ENCODE measurements at places on chromosomes 1 and 21.

- DNase-seq = no peak
Observed at GRCh38 chr1:109762039-109762585, 1.6 kb downstream of the EPS8L3 start.

- no peak for DNase-seq
Observed at GRCh38 chr21:25133939-25134338, 473.3 kb downstream of the MRPL39 start.

DNA sequence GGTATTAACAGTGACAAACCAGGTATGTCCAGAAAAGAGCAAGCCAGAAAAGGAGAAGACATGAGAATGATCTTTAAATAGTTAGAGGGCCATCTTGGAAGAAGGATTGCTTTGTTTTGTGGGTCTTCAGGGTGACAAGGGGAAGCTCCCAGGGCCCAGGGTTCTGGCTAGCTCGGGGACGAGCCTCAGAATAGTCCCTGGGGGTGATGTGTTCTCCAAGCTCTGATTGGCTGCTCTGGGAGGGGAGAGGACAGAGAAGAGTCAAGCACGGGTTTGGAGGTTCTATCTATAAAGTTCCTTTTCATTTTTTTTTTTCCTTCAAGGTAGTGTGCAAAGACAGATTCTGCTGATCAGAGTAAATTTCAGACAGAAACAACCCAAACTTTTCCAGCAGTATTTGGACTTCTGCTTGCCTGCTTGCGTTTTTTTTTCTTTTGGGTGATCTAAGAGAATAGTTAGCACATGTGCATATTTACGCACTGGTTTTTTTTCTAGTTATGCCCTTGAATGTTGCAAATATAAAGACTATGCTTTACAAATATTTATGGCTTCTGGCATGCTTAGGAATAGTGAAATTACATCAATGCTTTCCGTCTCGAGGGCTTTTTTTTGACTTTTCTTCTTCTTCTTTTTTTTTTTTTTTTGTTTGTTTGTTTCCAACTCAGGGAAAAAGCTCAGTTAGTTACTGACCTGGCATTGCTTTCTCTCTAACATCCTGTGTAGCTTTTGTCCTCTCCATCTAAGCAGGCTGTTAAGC is 59.7 kb downstream of the ROR1 start:
- DNase-seq = no peak

GRCh38 chr1:160951443-160952128 is 3.0 kb downstream of the ITLN2 start:
- DNase-seq = peak; percentile 57

DNA sequence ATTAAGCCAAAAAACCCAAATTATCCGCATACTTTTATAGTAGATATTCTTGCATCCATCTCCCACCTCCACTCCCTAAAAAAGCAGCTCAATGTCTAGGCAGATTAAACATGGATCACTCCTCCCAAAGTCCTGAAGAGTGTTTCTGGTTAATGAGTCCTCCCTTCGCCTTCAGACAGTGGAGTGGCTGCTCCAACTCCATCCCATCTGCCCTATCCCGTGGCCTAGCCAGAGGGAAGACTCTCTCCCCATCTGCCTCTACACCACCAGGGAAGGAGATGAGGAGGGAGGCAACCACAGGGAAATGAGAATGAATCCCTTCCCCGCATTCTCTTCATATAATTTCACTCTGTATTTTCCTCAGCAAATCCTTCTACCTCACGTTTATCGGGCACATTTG is 103.8 kb downstream of the SLC45A1 start:
- no peak for DNase-seq

DNA sequence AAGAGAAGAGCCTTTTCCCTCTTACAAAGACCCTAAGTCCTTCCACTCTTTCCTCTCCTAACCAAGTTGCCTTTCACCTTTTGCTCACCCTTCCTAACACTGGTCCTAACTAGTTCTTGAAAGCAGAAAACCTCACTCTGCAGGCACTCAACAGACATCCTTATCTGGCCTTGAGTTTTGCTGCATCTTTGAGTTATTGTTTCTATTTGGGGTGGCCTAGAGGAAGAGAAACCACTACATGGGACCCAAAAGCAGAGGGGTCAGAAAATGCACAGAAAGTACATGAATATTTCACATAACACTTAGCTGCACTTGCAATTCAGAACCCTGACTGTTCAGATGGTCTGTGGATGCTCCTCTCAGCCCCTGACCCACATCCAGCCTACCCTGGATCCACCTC is 178.3 kb upstream of the SYT6 start:
- DNase-seq = no peak

DNA sequence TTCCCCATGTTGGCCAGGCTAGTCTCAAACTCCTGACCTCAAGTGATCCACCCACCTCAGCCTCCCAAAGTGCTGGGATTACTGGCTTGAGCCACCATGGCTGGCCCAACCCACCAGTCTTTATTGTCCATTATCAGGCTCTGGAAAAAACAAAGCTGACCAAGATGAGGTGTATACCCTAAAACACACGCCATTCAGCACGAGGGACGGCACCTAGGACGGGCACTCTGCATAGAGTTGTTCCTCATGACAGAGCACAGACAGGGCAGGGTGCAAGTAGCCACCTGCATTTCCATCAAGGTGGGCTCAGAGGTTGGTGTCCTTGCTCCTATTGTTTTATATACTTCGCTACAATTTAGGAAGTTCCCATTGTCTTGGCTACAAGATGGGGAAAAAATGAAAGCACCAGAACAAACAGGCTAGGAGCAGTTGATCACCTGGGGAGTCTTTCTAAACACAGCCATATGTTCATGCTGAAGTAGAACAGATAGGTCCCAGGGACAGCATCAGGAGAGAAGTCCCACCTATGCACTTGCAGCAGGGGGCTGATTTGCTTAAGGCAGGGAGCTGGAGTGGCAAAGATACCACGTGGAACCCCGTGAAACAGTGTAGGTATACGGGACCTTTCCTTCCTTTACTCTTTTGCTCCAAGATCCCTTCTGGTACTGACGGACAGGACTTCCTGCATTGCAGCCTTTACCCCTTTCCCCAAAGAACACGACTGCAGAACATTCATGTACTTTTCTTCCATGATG is 4.5 kb downstream of the KRTCAP2 start:
- DNase-seq = no peak

DNA sequence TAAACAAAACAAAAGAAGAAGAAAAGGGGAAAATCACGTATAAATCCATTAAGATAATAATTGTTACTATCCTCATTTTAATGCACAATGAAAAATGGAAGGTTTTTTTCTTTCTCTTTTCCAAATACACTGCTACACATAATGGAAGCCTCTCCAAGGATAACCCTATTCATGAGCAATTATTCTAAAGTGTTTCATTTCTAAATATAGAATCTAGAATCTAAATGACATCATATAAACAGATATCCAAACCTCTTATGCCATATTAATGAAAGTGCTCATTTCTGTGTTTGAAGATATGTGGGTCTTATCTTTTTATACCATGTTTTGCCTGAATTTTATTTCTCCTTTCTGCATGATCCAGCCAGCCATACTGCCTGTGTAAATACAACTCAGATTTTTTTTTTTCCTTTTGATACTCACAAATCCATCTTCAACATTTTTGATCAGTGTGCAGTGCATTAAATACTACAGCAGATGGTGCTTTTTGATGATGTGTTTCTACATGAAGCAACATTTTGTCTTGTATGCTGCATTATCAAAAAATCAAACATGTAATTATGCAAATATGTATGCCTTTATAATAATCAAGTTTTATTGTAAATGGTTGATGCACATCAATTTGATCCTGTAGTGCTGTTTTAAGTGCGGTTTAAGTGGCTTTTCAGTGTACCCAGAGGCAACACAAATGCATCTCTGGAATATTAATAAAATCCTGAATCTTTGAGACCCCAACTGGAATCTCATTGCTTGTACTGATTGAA is 625.6 kb upstream of the PTBP2 start:
- DNase-seq = no peak

DNA sequence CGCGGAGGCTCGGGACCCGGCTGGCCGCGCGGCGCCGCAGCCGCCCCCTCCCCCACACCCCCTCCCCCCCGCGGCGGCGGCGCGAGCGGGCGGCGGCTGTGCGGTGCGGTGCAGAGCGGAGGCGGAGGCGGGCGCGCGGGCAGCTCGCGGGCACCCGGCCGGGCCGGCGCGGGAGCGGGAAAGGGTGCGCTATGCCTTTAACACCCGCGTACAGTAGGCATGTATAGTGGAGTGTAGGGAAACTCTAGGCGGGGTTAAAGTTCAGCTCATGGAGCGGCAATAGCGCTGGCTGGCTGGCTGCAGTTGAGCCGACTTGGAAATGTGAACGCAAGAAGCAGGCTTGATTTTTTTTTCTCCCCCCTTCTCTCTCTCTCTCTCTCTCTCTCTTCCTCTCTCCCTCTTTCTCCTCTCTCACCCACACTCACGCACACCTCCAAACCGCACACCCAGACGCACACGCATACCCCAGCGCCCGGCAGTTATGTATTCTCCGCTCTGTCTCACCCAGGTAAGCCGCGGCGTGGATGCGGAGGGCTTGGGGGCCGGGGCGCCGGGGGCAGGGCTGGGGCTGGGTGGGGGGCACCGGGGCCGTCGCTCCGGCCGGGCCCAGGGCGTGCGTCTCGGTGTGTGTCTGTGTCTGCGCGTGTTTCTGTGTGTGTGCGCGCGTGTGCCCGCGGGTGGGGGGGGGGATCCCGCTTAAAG is at the start of gene NFIA:
Gene NFIA, plus strand, starts transcription at position 251 of the 702 bp plus-strand sequence.
- DNase-seq = no peak

- DNase-seq = no peak
Observed at GRCh38 chr1:183577897-183578465, 12.3 kb downstream of the NCF2 start.

GRCh38 chr21:43585924-43586413 is 73.3 kb downstream of the HSF2BP start:
- no peak for DNase-seq

- peak; percentile 2 for DNase-seq
Observed at GRCh38 chr1:94819945-94820746, at the start of gene SLC44A3. Gene SLC44A3 (plus strand): TSS chr1:94820357. CDS start chr1:94820452, 95 bp downstream.

- no peak for DNase-seq
Observed at GRCh38 chr1:157771661-157772425, 5.1 kb downstream of the FCRL2 start.

DNA sequence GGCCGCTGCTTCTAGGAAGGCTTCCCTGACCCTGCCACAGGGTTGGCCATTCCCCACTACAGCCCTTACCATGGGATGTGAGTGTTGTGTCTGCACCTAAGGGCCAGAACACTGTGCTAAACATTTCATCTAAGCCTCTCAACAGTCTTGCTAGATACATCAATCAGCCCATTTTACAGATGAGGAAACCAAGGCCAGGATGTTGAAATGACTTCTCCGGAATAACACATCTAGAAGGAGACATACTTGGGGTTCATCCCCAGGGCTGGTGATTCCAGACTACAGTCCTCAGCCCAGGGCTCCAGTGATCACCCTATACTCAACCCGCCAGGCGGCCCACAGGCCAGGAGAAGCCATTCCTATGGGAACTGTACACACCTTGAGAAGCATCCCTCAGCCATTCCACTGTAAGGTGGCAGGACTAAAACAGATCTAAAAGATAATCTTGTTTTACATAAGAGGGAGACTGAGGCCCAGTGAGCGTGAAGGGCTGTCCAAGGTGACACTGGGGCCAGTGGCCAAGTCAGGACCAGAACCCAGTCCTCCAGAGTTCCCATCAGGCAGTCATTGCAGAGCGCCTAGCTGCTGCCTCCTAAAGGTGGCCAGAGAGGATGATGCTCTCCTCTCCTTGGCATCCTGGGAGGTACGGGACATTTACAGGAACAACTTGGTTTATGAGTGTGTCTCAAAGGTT is 119.5 kb downstream of the GLIS1 start:
- DNase-seq = no peak

DNA sequence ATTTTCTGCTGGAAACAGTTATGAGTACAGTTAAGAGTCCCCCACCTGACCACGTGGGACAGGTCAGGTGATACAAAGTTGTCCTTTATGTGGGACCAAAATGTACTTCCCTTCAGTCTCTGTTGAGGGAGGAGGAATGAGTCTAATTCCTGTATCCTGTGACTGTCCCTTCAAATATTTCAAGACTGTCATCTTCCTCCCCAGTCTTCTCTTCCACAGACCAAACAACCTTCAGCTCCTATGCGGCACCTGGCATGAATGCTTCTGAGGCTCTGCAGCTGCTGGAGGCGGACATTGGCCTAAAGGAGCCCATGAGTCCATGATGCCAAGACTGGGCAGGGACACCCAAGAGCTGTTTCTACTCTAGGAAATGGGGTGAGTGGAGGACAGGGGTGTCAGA is 72.1 kb upstream of the SIM2 start:
- no peak for DNase-seq

- DNase-seq = no peak
Observed at GRCh38 chr1:208654241-208654640, 410.1 kb upstream of the PLXNA2 start.

DNA sequence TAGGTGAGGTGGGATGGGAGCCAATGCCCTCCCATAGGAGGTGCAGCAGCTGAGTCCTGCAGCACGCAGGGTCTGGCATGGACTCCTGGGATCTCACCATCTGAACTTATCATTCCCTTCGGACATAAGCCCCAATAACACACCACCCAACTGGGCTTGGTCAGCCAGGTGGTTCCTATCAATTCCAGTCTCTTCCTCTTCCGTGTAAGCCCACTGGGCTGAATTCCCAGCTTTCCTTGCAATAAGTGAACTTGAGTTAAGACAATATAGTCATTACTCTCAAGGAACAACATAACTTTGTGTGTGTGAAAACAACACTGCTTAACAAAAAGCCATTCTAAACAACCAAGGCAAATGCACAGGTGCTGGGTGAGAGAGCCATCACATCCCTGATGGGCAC is 86.6 kb upstream of the EDN2 start:
- DNase-seq = no peak

DNA sequence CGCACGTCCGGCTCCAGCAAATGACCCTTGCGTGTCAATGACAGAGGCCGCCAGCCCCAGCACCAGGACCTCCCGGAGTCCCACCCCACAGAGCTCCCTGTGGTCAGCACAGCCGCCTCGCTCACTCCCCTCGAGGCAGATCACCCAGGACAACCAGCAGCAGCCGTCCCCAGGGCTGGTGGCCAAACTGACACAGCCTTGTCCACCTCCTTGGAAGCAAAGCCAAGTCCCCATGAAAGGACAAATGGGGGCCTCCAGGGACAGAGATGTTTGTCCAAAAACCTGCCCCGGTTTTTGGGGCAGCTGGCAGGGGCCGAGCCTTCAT is 2.1 kb downstream of the KRTAP10-10 start:
- no peak for DNase-seq

DNA sequence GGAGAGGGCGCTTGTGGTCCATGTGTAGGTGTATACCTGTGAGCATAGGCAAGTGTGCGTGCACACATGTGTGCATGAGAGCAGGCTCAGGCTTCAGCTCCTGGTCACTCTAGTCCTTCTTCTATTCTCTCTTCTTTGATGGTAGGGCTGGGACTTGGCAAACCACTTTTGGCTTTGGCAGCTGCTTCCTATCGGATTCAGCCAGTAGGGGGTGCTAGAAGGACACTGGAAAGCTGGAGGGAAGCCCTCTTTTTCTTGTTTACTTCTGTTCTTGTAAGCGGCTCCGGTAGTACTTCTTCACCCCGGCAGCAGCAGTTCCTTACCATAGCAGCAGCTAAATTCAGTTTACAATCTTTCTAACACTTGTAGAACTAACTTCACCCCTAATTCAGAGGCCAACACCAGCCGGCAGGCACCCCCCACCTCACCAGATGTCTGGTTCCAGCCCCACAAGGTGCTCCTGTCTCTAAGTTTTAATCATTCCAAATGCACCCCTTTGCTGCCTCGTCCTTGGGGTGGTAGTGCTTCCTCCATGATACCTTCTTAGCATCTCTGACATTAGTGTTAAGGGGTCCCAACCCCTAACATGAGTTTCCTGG is 25.1 kb downstream of the NENF start:
- peak; percentile 51 for DNase-seq
